NCI-H1092 treated with DMSO at 0.1 percent for 48 hours (cell line): ENCODE measurements at places on chromosomes 1 and 21.
A peak's percentile ranks its signal among the peaks of the same experiment; 100 is the strongest.

GRCh38 chr1:182054698-182055326, 6.7 kb downstream of the ZNF648 start:
- peak; percentile 28 for DNase-seq

DNA sequence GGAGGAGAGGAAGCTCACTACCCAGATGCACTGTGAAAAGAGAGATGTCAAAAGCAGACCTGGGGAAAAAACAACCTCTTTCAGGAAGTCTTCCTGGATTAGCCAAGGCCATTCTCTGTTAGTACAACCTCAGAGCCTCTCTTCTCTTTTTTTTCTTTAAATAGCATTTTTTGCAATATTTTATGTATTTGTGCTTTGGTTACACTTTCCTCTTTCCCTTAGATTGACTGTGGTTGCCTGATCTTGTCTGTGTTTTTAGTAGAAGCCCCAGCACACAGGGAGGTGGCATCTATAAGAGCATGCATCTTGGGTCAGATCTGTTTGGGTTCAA, 18.8 kb downstream of the SLC26A9 start:
- no peak for DNase-seq

- no peak for DNase-seq
Measured at GRCh38 chr1:203097001-203097400, 11.2 kb upstream of the MYOG start.

DNA sequence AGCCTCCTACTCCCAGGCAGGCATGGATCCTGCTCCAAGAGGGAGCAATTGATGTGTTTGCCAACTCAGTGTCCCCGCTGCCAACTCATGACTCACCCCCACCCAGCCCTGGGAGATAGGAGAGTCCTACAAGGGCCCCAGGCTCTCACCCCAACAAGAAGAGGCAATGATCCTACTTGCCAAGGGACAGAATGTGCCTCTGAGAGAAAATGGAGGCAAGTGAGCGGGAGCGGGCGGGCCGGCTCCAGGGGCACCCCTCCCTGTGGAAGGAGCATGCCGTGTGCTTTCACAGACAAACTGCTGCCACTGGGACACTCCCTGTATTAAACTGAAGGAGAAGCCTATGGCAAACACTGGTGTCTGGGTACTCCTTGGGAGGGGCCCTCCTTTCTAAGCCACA, 16.7 kb downstream of the PKP1 start:
- no peak for DNase-seq

GRCh38 chr21:46037331-46038325, 56.1 kb downstream of the COL6A1 start:
- DNase-seq, result no peak

DNA sequence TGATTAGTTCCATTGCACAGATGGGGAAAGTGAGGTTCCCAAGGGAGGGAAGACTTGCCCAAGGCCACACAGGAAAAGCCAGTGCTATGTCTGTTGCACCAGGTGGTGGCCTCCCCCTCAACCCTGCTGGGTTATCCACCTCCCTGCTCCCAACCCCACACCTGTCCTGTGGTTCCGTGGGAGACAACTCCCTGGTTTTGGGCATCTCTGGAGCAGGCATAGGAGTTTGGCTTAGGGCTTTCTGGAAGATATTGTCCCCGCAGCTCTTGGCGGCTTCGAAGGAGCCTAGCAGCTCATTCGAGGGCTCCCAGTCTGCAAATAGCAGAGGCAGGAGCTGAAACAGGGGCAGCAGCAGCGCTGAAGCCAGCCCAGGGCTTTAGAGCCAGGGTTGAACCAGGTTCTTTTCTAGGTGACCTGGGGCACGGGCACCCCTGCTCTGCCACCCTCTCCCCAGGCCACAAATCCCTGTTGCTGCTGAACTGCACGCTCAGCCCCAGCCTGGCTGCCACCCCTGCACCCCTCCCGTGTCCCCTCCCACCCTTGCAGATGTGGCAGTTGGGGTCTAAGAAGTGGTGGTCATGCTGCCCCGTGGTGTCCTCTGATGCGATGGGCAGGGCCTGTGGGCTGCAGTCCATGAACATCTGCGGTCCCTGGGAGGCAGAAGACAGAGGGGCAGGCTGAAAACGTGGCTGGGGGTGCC, 22.1 kb downstream of the SPOCD1 start:
- DNase-seq, result no peak

DNA sequence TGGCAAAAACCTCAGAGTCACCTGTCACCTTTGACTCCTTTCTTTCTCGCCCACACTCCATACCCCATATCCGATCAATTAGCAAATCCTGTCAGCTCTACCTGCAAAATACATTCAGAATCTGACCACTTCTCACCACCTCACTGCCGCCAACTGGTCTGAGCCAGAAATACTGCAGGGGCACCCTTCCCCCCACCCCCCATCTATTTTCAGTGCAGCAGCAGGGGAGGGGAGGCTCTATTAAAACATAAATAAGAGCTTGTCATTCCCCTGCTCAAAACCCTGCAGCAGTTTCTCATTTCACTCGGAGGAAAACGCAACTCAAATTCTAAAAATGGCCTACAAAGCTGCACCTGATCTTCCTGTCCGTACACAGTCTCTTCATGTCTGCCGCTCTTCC, 3.9 kb downstream of the PKLR start:
- no peak for DNase-seq

DNA sequence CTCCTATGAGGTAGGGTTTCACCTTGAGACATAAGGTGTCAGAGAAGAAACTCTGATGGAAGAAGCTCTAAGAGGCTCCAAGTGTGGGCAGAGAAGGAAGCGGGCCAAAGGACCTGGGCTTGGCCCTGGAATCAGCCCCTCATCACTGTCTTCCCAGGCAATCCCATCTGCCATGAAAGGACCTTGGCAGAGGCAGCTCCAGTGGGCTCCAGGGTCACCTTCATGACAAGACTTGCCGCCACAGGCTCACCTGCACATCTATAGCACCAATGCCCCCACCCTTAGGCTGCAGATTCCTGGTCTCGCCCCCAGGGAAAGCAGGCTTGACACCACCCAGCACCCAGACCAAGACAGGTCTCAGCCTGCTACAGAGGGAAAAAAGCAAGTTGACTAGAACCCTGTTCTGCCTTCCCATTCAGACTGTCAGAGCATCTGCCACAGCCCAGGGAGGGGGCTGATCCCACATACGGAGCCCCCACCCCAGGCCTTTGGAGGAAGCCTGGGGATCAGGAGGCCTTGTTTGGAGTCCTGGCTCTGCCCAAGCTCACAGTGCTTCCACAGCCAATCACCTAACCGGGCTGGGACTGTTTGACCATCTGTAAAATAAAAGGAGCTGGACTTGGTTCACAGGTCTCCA, 490 bp upstream of the FAM110D start:
- DNase-seq, result no peak

DNA sequence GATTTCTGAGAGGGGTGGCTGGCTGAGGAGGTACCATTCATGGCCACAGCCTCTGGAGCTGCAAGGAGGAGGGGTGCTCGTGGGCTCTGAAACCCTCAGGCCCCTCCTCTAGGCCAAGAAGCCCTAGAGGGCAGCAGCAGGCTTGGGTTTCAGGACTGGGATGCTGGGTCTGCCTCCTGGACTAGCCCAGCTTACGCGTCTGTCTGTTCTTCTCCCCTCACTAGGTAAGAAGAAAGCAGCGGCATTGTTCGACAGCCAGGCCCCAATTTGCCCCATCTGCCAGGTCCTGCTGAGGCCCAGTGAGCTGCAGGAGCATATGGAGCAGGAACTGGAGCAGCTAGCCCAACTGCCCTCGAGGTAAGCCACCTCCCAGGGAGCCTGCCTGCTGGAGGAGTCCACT, 60.3 kb downstream of the TMEM53 start:
- no peak for DNase-seq

- DNase-seq, result peak; percentile 46
Measured at GRCh38 chr1:25484096-25484495, 53.4 kb downstream of the MACO1 start.

DNA sequence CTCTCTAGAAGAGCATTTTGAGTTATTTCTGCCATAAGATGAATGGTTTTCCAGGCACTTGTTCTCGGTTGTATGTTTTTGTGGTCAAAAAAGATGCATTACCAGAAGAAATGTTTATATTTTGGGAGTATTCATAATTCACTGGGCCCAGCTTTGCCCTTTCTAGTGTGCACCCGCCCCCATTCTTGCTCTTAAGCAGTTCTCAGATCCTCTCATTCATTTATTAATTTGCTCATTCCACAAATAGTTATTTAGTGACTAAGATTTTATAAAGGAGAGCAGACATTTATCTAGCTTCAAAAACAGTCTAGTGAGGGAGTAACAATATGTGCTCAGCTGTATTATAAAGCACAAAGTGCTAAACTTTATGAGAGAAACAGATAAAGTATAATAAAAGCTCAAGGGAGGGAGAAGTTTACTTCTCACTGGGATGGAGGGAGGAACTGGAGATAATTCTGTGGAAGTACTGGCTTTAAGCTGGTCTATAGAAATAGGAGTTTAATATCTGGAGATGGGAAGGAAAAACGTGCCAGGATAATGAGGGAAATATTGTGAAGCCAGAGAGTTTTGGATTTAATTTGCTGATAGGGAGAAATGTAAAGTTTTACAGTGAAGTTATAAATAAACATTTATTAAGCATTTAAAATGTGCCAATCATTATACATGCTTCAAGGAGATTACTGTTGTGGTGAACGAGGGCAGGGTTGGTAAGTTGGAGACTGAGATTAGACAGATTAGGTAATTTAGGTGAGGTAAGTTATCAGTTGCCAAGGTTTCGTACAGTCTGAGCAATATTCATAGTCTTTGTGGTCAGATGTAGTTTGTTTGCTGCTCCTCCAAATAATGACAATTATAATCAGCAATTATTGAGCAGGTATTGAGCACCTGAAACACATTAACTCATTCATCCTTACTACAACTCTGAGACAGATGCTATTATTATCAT, 9.1 kb upstream of the MACF1 start:
- DNase-seq, result no peak

- DNase-seq, result no peak
Measured at GRCh38 chr1:244239261-244239770, 188.2 kb downstream of the ZBTB18 start.

DNA sequence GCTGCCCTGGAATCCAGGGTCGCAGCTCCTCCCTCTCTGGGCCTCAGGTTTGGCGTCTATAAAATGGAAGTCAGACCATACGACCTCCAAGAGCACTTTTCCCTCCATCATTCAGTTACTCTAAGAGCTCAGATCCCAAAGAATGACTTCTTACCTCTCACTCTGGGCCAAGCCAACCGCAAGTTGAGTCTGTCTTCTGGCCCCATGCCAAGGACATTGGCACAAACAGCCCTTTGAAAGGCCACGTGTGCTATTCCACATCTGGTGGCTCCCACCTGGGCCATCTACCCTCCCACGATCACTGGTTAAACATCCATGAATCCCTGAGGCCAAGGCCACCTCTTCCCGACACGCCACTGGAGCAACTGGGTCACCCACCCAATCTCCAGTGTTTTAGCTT, 12.4 kb downstream of the SLC2A7 start:
- no peak for DNase-seq

DNA sequence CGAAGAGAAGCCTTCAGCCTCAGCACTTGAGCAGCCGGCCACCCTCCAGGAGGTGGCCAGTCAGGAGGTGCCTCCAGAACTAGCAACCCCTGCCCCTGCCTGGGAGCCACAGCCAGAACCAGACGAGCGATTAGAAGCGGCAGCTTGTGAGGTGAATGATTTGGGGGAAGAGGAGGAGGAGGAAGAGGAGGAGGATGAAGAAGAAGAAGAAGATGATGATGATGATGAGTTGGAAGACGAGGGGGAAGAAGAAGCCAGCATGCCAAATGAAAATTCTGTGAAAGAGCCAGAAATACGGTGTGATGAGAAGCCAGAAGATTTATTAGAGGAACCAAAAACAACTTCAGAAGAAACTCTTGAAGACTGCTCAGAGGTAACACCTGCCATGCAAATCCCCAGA, 78.4 kb downstream of the PRDM2 start:
- no peak for DNase-seq

GRCh38 chr1:9942399-9942938, 722 bp downstream of the LZIC start:
- DNase-seq, result peak; percentile 55

DNA sequence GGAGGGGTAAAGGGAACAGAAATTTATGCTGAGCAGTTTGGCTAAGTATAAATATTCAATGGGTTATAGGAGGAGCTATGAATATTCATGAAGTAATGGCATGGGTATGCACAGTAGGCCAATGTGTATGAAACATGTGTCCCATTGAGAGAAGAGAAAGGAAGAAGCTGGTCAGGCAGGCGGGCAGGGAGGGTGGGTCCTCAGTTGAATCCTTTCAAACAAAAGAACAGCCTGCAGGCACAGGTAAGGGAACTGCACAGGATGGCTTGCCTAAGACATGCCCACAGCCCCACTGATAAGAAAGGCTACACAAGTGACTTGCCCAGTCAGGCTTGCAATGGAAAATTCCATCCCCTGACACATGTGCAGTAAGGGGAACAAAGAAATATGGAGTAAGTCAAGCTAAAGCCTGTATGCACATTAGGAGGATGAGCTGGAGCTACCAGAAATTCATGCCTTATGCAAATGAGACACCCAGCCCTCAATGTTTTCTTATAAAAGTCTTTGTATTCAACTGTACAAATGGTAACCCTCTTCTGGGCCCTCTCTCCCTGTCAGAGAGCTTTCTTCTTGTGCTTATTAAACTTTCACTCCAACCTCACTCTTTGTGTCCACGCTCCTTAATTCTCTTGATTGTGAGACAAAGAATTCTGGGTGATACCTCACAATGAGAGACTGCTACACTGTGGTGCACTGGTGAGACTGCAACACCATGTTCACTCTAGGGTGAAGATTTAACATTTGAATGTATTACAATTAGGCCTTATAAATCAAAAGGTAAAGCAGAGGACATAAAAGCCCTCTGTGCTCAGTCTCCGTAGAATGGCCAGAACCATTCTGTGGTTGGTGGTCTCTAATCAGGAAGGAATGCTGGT, 96.5 kb downstream of the ATP1B1 start:
- no peak for DNase-seq

DNA sequence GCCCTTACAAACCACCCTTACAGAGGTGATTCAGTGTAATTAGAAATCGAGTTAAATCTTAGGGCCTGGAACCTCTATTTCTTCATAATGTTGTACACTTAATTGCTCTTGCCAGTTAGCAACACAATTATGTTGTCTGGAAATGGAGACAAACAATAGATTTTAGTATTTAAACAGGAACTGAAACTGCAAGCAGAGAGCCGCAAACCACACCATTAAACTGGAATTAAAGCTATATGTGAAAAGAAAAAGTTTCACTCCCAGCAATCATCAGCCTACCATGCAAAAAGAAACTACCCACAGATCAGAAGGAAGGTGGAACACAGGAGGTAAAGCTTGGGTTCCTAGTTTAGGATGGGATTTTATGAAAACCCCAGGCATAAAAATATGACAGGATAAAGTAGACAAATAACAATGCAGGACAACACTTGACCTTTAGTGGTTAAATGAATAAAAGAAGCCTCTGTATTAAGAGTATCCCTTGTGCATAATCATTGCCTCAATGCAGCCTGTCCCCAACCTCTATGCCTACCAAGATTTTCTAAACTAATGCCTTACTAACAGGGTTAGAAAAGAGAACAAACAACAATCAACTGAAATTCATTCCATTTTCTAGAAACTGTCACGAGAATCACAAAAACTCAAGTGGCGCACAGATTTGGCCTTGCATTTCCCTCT, 304.3 kb upstream of the ESRRG start:
- DNase-seq, result no peak

DNA sequence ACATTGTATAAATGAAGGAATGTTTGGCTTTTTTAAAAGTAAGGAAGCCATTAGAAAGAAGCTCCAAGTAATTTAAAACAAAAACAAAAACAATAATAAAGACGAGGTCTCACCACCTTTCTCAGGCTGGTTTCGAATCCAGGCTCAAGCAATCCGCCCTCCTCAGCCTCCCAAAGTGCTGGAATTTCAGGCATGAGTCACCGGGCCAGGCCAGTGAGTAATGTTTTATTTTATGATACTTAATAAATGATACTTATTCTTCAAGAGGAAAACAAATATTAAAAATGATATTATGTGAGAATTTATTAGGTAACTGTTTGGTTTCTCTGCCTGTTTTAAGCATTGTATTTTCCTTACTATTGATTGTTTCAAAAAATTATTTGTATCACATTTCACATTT, 201.4 kb upstream of the BRINP3 start:
- DNase-seq, result no peak
